ENCODE measurements at places on chromosomes 7 and 10.

GRCh38 chr7:2224491-2224928 lies 8.2 kb downstream of the MAD1L1 start:
- DNase-seq = no peak

DNA sequence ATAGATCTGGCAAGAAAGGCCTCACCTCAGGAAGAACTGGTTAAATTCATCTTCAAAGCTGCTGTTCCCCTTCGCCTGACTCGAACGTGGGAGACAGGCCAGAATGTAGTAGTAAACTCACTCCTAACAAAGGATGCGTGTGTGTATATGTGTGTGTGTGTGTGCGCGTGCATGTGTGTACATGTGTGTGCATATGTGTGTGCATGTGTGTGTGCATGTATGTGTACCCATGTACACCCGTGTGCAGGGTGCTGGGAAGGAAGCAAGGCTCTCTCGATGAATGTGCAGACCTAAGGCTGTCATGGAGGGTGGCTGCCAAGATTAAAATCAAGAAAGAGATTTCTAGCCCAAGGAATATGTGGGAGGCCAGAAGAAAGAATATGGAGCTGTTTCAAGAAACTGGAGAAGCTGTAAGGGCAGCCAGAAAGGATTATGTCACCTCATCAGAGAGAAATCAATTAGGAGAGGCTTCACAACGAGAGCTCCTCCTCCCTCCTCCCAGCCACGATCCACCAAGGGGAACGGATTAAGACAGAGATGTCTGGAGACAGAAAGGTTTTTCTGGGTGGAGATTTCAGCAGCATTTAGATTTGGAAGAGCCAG lies 34.0 kb upstream of the LBX1 start:
- DNase-seq = no peak

- DNase-seq = no peak
Observed at GRCh38 chr7:114413761-114414155, 857 bp upstream of the FOXP2 start.

DNA sequence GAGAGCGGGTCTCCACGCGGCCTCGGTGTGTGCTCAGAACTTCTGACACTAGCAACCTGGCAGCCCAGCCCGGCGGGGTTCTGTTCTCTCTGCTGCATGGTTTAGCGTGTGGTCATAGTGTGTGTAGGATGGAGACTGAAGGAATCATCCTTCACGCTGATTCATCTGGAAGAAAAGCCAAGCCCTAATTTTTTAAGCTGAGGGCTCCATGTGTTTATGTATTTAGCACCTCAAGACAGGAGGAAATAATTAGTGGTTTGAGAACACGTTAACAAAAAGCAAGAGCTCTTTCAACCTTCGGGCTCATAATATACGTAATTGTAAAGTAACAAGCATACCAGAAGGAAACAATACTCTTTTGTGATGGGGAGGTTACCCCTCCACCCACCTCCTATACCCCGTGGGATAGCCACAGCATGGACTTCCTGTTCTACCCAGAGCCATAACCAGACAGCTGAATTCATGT lies 504.6 kb upstream of the MKI67 start:
- DNase-seq = no peak

DNA sequence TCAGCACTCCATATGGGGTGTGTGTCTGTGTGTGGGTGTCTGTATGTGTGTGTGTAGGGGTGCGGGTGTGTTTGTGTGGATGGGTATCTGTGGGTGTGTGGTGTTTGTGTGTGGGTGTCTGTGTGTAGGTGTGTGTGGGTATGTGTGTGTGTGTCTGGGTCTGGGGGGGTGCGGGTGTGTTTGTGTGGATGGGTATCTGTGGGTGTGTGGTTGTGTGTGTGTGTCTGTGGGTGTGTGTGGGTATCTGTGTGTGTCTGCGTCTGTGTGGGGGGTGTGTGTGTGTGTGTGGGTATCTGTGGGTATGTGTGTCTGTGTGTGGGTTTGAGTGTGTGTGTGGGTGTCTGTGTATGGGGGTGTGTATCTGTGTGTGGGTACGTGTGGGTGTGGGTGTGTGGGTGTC lies 148.7 kb downstream of the RGS10 start:
- no peak for DNase-seq

DNA sequence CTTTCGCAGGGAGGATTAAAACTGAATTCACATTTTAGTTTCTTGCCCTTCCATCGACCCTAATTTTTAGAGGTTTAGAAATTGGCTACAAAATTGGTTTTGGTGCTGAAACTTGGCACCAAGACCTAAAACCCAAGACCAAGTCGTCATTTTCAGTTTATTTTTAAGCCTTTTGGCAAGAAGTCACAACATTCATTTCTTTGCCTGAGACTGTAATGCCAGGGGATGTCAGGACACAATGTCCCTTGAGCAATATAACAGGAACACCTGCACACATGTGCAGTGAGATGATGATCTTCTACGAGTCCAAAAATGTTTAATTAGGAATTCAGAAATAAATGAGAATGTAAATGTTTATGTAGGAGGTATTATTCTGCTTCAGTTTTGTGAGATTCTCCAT lies 335.4 kb upstream of the ANKRD30A start:
- DNase-seq = no peak

DNA sequence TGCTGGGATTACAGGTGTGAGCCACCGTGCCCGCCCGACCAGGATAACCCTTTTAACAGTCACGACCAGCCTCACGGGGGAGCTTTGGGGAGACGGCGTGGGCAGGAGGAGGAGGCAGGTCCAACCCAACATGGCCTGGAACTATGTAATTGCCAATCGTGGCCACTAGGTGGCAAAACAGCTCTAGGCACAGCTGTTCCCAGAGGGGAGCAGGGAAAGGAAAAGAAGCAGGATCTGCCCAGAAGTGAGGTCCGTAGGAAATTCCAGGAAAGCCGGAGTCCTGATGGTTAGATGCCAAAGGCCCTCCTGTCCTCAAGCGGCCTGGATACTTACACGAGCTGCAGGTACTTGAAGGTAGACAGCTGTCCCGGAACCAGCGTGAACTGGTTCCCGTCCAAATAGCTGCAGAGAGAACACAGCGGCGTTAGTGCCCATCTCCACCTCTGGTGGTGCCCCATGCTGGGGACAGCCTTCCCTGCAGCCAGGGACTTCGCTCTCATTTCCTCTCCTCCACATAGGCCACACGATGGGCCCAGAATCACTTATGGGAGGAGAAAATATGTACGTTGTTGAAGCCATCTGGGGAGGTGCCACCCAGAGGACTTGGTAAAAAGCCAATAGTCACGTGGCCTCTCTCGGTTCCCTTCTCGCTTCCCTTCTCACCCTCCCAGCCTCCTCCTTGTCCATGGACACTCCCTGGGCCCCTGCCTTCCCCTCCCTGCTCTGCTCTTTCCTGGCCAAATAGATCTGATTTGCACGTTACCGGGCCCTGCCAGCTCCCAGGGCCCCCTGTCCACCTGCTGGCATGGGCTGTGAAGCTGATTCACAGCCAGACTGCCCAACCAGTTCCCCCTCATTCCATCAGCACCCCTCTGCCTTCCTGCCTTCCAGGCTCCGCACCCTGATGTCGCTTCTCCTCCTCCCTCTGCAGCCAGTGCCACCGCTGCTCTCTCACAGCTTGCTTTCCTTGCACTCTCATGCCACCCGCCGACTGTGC lies 148.1 kb downstream of the SLIT1 start:
- DNase-seq = peak; percentile 52

- DNase-seq = no peak
Observed at GRCh38 chr10:24495666-24496460, 227.8 kb downstream of the ARHGAP21 start.

- DNase-seq = no peak
Observed at GRCh38 chr7:155132431-155132830, 62.3 kb downstream of the HTR5A start.

DNA sequence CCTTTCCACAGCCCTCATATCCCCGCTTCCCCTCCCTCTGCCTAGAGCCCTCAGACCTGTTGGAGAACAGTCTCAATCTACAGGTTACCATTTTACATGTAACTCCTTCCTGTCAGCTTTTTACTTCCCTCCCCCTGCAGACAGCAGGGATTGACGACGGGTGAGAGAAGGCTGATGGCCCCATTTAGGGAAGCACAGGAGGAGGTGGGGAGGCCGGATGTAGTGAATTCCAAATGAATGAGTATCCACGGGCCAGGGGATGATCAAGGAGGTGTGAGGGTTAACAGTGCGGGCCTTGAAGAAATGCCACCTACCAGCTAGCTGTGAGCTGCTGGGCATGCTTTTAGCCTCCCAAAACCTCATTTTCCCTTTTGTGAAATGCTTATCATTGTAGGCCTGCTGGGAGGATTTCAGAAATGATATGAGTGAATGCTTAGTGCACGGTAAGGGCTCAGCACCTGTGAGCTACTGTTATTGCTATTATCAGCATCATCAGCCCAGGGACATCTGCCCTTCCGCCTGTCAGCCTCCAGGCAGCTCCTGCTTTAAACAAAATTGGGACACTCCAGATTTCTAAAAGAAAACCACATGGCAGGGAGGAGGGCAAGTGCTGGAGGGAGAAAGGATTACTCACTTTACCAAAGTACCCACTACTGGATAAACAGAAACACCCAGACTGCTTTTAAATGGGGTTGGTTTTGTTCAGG lies 6.5 kb upstream of the NANOS1 start:
- no peak for DNase-seq

- no peak for DNase-seq
Observed at GRCh38 chr7:149766135-149766675, 7.2 kb downstream of the ZNF467 start.

GRCh38 chr7:135334830-135335543 lies 101.3 kb downstream of the STRA8 start:
- DNase-seq = no peak
